Hindlimb muscle (tissue), 1 donor: ENCODE measurements at places on chromosomes 6 and 20. TPM values are rescaled to one million over a fixed set of nuclear protein-coding genes. Genes with fewer than 3 reads are reported as not detected.

Gene FAM83C
- 0.17 TPM for polyA plus RNA-seq

Gene TSPO2
- polyA plus RNA-seq, result 0.93 TPM

Gene METTL24
- polyA plus RNA-seq, result 0.23 TPM

Gene RAB32
- polyA plus RNA-seq, result 12.0 TPM

Gene LY6G6C
- 0.28 TPM for polyA plus RNA-seq
